Activated CD8-positive, alpha-beta T cell treated with anti-CD3 and anti-CD28 coated beads for 36 hours (primary cell): ENCODE measurements at places on chromosomes 12 and 14. TPM values are rescaled to one million over a fixed set of nuclear protein-coding genes. Genes with fewer than 3 reads are reported as not detected.

CRIP1 gene
- total RNA-seq, result 93.9 TPM

AKAP6 gene
- 1.2 TPM for total RNA-seq

DNA sequence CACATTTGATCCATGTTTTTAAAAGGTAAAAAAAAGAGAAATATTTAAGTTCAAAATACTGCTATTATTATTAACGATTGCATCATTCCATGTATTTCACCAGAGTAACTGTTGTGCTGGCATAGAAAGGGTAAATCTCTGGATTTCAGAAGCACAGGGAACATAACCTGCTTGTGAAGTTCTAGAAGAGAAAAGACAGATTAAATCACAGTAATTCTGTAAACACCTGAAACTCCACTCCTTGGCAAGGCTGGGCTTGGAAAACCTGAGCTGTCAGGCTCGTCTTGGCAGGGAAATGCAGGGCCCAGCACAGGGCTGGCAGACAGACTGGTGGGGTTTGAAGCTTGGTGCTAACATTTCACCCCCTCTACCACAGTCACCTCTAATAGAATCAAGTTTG is 35.1 kb downstream of the SVOP start:
- no peak overlapping the region for H3K4me3 ChIP-seq
- no peak overlapping the region for H3K27ac ChIP-seq
- no peaks in the 10 kb centered on the region for H3K4me1 ChIP-seq
- no peaks in the 10 kb centered on the region for H3K36me3 ChIP-seq
- no peak for DNase-seq
- H3K27me3 ChIP-seq, result no peaks in the 10 kb centered on the region

GRCh38 chr14:60933920-60934655 is 46.8 kb downstream of the TRMT5 start:
- H3K36me3 ChIP-seq, result peaks cover 4% of the 10 kb centered on the region
- no peaks in the 10 kb centered on the region for H3K27me3 ChIP-seq
- H3K4me1 ChIP-seq, result no peaks in the 10 kb centered on the region
- no peak overlapping the region for H3K4me3 ChIP-seq
- H3K27ac ChIP-seq, result no peak overlapping the region
- no peak for DNase-seq

DNA sequence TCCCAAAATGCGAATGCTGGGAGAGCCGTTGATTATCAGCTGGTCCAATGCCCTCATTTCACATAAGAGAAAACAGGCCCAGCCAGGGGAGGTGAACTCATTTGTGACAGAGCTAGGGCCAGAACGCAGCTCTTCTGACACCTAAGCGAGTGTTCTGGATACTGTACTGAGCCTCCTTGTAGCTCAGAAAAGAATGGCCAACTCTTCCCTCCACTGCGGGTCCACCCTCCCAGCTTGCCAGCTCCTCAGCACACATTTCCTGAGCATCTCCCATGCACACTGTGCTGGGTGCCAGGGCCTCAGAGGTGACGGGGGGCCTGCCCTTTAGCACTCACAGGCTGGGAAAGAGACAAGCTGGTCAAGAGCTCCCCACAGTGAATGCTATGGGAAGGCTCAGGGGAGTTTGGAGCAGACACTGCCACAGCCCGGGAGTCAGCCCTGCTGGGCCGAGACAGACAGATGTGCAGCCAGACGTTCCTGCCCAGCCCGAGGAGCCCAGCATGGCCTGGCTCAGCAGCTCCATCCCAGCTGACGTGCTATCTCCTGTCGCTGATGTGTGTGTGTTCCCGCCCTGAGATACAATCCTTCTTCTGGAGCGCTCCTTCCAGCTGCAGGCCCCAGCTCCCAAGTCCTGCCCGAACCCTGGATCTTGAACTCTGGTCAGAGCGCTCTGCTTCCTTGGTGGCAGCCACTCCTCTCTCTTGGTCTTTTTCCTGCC is 3.5 kb downstream of the CMTM5 start:
- no peak for DNase-seq
- no peak overlapping the region for H3K27ac ChIP-seq
- no peaks in the 10 kb centered on the region for H3K36me3 ChIP-seq
- H3K4me1 ChIP-seq, result no peaks in the 10 kb centered on the region
- H3K4me3 ChIP-seq, result no peak overlapping the region
- H3K27me3 ChIP-seq, result no peaks in the 10 kb centered on the region

DNA sequence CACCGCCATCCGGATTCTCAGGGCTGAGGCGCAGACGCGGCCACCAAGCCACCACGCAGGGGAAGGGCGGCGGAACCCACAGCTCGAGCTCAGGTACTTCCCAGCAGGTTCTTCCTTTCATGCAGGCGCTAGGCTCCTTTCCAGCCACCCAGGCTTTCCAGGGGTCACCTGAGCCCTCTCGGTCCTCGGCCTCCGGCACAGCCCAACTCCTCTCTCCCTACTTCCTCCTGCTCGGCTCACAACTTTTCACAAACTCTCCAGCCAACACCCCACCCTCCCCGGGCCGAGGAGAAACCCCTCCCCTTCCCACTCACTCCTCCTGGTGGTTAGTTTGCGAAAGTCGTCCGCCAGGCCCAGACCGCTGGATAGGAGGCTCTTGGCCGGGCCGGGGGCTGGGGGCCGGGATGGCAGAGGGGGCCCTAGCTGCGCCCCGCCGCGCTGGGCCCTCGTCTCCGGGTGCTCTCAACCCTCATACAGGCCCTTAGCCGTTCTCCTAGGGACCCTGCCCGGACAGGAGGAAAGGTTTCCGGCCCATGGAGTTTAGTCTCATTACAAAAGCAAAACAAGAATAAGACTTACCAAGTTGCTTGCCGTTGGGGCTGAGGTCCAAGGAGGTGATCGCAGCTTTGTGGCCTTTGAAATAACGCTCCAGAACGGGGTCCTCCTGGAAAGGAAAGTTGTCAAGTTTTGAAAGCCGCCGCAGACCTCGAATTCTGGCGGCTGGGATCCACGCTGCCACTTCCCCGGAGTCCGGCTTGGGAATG is at the start of gene GALNT4:
Gene GALNT4, minus strand, starts transcription at position 256 of the 764 bp plus-strand sequence. Its CDS starts 247 bp downstream, at position 9.
- H3K27me3 ChIP-seq, result no peaks in the 10 kb centered on the region
- peaks cover 35% of the 10 kb centered on the region for H3K36me3 ChIP-seq
- H3K4me3 ChIP-seq, result peak within 1 kb of the TSS; percentile 98
- peaks cover 58% of the 10 kb centered on the region for H3K4me1 ChIP-seq
- peak within 1 kb of the TSS; percentile 99 for H3K27ac ChIP-seq

DNA sequence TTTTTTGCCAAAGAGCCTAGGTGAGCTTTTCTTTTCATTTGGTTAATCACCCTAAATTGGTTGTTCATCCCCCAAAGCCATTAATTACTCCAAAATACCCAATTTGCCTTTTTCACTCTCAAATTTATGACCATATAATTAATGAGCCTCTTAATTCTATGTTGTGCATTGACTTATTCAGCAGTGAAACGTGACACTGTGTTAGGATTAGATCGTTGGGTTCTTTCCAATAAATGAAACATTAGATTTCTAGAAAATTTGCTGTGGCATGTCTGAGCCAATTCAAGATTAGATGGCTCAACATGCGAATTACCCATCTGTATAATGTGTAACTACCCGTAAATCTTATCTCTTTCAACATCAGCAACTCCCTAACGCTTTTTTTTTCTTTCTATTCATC is 273.4 kb downstream of the BMP4 start:
- H3K4me3 ChIP-seq, result no peak overlapping the region
- no peaks in the 10 kb centered on the region for H3K27me3 ChIP-seq
- no peak overlapping the region for H3K27ac ChIP-seq
- no peaks in the 10 kb centered on the region for H3K4me1 ChIP-seq
- no peaks in the 10 kb centered on the region for H3K36me3 ChIP-seq

DNA sequence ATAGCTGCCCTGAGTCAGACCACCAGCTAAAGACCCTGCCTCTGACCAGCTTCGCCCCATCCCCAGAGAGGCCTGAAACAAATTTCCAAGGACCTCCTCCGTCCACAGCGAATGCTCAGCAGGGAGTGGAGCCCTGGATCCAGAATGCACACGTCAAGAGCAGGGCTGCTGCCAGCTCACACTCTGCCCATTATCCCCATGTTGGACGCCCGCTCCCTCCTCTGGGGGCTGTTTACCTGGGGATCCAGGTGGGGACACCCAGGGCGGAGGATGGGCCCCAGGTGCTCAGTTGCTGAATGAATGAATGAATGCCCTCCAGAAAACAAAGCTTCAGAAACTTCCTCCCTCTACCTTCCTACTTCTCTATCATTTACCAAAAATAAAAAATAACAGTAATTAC is 18.1 kb downstream of the BCL11B start:
- peak overlapping the region; percentile 95 for H3K27ac ChIP-seq
- peak overlapping the region; percentile 86 for H3K4me3 ChIP-seq

DNA sequence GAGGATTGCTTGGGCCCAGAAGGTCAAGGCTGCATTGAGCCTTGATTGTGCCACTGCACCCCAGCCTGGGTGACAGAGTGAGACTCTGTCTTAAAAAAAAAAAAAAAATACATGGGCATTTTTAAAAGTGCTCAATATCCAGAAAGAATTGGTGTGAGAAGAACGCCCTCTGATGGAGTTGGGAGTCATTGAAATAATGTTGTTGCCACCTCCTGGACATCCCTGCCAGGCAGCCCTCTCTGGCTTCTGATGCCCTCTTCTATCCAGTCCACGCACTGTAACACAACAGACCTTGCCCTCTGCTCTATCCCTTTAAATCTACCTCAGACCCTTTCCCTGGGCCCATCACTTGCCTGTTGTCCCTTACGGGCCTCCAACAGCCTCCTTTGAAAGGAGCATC is 4.9 kb downstream of the PTGDR start:
- H3K4me3 ChIP-seq, result no peak overlapping the region
- no peaks in the 10 kb centered on the region for H3K36me3 ChIP-seq
- H3K27ac ChIP-seq, result peak overlapping the region; percentile 52
- peaks cover 19% of the 10 kb centered on the region for H3K27me3 ChIP-seq
- peak; percentile 52 for DNase-seq
- H3K4me1 ChIP-seq, result peaks cover 21% of the 10 kb centered on the region
